ENCODE measurements at places on chromosomes 6 and 20. TPM values are rescaled to one million over a fixed set of nuclear protein-coding genes. Genes with fewer than 3 reads are reported as not detected.

DNA sequence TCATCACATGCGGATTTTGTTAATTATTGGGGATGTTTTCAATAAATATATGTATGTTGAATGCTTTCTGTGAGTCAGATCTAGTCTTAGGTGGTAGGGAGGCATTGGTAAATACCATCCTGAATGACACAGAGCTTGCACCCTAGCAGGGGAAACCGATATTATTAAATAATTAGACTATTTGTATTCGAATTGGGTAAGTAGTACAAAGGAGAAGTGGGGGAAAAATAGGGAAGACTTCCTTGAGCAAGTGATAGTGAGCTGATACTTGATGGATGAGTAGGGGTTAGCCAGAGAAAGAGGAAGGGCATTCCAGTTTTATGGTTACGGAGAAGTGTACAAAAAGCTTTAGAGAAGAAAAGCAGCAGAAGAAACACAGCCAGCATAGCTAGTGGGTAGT is 1.5 kb downstream of the RIOK1 start:
- no peak for DNase-seq

Gene PRRT1
- 5.1 TPM for total RNA-seq

- DNase-seq = no peak
Observed at GRCh38 chr20:11651138-11651537, 266.6 kb upstream of the BTBD3 start.

GRCh38 chr6:146429831-146430230 is 113.8 kb upstream of the RAB32 start:
- DNase-seq = no peak

DNA sequence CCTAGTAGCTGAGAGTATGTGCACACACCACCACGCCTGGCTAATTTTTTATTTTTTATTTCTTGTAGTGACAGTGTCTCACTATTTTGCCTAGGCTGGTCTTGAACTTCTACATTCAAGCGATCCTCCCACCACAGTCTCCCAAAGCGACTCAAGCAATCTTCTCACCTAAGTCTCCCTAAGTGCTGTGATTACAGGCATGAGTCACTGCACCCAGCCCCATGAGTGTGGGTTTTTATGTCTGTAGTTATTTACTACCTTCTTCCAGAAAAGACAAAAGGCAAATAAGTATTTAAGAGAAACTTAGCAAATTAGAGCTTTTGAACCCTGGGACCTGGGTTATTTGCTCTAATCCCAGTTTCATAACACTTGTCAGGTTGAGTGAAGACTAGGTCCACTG is 92.3 kb upstream of the HCRTR2 start:
- no peak for DNase-seq

Gene LPA
- total RNA-seq = not detected

Gene DUSP15
- total RNA-seq = not detected

Data from naive thymus-derived CD4-positive, alpha-beta T cell (primary cell).